Epithelial cell of proximal tubule (primary cell): ENCODE measurements at places on chromosomes 3 and 15. TPM values are rescaled to one million over a fixed set of nuclear protein-coding genes. Genes with fewer than 3 reads are reported as not detected.
A peak's percentile ranks its signal among the peaks of the same experiment; 100 is the strongest.

The KLHL25 gene
- total RNA-seq, result 8.1 and 9.7 TPM in 2 replicates

The POLQ gene
- total RNA-seq, result 6.9 and 9.2 TPM in 2 replicates

The CPLX3 gene
- not detected in 2 replicates for total RNA-seq

The GOLGA6D gene
- total RNA-seq, result not detected in 2 replicates

The ACAD9 gene
- 42.8 and 44.6 TPM in 2 replicates for total RNA-seq

GRCh38 chr3:126052196-126053058, 31.5 kb downstream of the SLC41A3 start:
- no peak for DNase-seq

- no peak for DNase-seq
These were observed 883 bp upstream of the FRMD4B start for GRCh38 chr3:69386556-69387385.

DNA sequence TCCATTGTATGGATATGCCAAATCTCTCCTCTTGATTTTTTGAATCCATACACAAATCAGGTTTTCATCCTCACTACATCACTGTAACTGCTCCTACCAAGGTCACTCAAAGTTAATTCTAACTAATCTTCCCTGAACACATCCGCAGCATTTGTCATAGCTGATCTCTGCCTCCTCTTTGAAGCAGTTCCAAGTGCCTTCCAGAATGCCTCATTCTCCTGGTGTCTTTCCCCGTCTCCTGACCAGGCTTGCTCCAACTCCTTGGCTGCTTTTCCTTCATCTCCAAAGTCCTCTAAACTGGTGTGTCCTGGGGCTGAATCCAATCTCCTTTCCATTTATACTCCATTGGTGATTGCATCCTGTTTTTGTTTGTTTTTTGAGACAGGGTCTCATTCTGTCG, 26.8 kb downstream of the KLHDC8B start:
- DNase-seq, result no peak

DNA sequence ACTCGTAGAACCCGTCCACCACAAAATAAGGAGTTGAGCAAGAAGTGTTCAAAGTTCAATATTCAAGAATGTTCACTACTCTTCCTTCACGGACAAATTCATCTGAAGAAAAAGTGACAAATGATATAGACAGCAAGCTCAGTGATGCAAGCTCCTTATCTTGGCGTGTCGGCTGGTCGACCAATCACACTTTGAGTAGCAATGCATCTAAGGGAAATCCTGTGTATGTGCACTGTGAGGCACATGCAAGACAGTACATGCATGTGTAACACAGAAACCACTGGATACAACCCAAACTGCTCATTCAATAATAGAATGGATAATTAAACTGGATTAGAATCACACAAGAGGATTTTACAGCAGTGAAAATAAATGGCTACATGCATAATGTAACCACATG, 64.4 kb upstream of the CSPG5 start:
- DNase-seq, result no peak

DNA sequence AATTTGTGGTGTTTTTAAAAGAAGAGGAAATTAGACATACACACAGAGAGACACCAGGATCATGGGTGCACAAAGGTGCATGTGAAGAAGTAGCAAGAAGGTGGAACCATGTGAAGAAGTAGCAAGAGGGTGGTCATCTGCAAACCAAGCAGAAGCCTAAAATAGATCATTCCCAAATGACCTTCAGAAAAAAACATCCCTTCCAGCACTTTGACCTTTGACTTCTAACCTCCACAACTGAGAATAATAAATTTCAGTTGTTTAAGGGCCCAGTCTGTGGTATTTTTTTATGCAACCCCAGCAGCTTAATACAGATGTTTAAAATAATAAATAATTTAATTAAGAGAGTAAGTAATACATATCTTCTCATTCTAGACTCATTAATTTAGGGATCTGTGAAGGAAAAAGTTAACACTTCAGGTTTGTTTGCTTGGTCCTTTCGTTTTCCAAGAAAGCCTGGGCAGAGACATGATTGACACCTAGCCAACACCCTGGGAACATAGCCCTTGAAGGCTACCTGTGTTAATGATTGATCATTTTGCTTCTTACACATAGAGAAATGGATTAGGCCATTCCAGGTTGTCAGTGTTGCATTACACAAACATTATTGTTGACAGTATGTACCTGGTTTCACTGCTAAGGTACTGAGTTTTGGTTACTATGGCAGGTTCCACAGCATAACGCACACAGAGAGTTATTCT, 1331.2 kb upstream of the GBE1 start:
- peak; percentile 10 for DNase-seq

GRCh38 chr15:35697549-35698299, 151.8 kb upstream of the DPH6 start:
- DNase-seq, result no peak

GRCh38 chr3:100611221-100611620, 1.8 kb downstream of the ADGRG7 start:
- no peak for DNase-seq

- no peak for DNase-seq
These were observed 28.5 kb upstream of the CLASP2 start for GRCh38 chr3:33746416-33747116.

DNA sequence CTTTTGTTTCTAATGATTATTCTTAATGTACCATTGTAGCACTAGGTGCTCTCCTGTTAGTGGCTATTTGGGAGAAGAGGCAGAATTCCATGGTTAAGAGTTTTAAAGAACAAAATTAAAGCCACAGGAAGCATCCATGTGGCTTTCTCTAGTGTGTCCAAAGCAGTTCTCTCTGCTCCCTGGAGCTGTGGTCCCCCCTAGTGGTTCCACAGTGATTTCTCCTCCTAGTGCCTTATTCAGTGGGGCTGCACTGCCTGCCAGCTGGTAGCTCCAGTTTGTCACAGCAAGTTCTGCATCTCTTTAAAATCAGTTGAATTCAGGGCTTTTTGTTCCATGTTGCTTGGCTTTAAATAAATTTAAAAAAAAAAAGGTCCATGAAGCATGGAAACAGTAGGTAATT, 39.6 kb upstream of the FAM98B start:
- DNase-seq, result no peak

DNA sequence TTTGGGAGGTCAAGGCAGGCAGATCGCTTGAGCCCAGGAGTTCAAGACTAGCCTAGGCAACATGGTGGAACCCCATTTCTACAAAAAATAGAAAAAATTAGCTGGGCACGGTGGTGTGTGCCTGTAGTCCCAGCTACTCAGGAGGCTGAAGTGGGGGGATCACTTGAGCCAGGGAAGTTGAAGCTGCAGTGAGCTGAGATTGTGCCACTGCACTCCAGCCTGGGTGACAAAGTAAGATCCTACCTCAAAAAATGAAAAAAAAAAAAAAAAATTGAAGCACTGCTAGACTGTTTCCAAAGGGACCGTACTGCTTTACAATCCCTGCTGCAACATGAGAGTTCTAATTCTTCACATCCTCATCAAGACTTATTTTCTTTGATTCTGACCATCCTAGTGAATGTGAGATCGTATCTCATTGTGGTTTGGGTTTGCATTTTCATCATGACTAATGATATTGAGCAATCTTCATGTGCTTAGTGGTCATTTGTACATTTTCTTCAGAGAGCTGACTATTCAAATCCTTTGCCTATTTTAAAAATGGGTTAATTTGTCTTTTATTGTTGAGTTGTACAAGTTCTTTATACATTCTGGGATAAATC, 10.8 kb downstream of the CMTM8 start:
- DNase-seq, result peak; percentile 85
